Stimulated activated CD8-positive, alpha-beta memory T cell treated with anti-CD3 and anti-CD28 coated beads, Interleukin-15, amount 100 ng/mL, for 24 hours (primary cell): ENCODE measurements at places on chromosomes 2 and 18.

GRCh38 chr2:46917628-46918027, 2.0 kb upstream of the MCFD2 start:
- DNase-seq: no peak

DNA sequence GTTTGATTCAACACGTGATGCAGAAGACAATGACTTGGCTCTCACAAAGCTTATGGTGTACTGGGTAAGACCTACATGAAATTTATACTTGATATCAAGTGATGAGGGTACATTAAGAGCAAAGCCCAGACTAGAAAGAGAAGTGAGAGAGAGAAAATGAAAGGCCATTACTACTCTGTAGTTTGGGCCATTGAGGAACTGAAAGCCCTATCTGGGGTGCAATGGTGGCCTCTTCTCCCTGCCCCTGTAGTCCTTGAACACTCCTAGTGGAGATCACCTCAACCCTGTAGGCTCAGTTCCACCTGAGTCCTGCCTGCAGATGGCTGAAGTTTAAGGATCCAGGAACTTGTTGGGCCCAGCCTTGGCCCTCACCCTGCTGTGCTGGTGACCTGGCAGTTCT, 569.8 kb upstream of the MEX3C start:
- no peak for DNase-seq

DNA sequence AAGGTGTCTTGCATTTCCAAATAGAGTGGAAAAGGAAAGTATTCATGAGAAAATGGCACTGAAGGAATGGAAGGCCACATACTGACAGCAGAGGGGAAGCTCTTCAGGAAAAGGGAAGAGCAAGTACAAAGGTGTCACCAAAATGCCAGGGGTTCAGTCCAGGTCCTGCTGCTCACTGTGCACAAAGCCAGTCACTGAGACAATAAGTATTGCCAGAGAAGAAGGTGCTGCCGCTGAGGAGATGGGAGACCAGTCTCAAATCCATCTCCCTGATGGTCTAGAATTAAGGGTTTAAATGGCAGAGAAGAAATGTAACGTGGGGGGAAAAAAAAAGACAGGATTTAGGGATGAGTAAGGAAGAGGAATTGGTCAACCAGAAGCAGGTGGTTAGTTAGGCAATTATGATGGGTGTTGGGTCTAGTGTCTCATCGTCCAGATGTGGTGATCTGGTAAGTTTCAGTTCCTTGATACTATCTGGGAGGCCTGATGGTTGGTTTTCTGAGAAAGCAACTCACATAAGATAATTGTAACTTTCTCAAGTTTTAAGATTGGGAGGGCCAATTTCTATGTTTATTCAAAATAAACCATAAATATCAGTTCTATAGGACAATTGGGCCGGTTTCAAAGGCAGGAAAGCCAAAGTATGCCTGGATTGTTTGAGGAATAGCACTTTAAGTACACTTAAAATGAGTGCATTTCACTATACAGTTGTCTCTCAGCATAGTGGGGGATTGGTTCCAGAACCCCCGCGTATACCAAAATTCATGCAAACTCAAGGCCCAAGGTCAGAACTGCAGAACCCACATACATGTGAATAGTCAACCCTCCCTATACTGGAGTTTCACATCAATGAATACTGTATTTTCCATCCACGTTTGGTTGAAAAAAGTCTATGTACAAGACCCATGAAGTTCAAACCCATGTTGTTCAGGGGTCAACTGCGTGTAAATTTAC, 109.1 kb upstream of the DNAJC10 start:
- DNase-seq: no peak

GRCh38 chr2:55045780-55046179, 4.5 kb downstream of the RTN4 start:
- no peak for DNase-seq

DNA sequence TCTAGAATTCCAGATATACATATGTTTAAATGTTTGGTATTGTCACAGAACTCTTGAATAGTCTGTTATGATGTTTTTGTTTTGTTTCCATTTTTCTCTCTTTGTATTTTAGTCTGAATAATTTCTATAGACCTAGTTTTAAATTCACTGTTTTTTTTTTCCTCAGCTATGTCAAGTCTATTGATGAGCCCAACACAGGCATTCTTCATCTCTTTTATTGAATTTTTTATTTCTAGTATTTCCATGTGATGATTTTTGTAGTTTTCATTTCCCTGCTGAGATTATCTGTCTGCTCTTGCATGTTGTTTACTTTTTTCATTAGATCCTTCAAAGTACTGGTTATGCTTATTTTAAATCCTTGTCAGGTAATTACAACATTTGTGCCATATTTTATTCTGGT, 254.7 kb downstream of the C1D start:
- DNase-seq: no peak

- no peak for DNase-seq
These were observed 19.5 kb downstream of the EMX1 start for GRCh38 chr2:72936660-72937355.

DNA sequence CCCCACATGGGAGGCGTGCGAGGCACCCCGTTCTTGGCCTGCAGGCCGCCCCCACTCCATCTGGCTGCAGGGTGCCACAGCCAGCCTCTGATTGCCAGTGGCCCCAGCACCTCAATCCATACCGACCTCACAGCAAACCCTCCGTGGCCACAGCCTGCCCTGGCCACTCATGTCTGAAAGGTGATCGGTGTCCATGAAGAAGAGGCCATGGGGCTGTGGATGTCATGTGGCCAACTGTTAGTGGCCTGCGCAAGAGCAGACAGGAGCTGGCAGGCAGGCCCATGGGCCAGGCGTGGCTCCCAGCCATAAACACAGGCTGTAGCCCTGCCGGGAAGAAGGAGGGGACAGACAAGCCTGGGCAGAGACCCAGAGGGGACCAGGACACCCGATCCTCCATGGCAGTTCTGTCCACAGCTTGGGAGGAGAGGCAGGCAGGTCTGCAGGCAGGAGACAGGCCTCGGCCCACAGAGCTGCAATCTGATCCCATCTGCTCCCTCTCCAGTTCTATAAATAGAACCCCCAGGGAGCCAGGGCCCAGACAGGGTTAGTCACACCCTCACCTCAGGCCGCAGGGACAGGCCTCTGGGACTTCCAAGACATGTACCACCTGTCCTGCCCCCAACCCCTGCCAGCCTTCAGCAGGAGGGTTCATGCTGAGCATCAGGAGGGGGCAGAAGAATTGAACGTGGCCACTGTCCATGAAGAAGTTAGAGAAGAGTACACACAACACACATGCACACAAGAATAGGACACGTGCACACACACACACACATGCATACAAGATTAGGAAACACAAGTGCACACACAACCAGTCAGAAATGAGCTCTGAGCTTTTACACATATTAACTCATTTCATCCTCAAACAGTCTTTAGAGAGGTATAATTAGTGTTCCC, 16.9 kb downstream of the STEAP3 start:
- no peak for DNase-seq

DNA sequence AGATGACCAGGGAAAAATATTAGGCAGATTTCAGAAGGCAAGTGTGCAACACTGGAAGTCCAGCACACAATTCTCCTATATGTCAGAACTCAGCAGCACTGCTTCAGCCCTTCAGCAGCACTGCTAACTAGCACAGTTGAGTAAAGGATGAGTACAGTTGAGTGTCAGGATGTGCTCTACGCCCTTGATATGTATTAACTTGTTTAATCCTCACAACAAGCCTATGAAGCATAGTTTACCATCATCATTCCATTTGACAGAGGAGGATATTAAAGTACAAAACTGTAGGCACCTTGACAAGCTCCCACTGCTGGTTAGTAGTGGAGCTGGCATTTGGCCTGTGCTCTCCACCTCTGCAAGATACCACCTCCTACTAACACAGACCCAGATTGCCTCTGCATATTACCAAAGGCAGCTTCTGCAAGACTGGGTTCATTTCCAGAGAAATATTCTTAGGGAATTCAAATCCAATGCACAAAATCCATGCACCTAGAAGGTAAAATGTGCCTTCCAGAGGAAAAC, 230.8 kb downstream of the ANAPC1 start:
- no peak for DNase-seq

GRCh38 chr2:224127871-224128501, 88.9 kb upstream of the SERPINE2 start:
- no peak for DNase-seq

- DNase-seq: no peak
These were observed 98.6 kb upstream of the KLF7 start for GRCh38 chr2:207264310-207264709.

DNA sequence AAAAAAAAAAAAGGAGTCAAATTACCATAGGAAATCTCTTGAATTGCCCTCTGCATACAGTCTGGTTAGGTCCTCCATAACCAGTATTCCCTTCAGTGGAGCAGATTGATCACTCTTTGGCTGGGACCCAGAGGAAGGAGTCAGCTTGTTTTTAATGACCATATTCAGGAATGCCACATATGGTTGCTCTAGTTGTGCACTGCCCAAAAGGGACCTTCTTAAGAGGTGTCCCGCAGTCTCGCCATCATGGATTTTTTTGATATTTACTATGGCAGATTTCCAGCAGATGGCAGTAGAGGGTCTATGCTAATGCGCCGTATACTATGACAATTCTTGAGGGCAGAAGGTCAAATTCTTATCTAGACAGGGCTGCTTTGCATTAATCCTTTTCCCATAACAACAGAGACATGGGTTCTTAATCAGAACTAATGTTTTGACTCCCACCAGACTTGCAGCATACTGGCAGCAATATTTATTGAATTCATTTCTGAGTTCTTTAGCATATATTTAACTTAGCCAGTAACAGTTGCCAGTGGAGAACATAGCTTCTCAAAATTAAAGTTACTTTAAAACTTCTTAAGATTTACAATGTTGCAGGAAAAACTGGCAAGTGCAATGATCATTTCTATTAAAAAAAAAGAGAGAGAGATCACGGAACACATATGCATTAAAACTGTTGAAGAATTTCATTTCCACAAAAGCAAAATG, 31.8 kb upstream of the INPP4A start:
- DNase-seq: peak; percentile 13

GRCh38 chr2:24970483-24971285, 1.1 kb downstream of the DNAJC27 start:
- no peak for DNase-seq

DNA sequence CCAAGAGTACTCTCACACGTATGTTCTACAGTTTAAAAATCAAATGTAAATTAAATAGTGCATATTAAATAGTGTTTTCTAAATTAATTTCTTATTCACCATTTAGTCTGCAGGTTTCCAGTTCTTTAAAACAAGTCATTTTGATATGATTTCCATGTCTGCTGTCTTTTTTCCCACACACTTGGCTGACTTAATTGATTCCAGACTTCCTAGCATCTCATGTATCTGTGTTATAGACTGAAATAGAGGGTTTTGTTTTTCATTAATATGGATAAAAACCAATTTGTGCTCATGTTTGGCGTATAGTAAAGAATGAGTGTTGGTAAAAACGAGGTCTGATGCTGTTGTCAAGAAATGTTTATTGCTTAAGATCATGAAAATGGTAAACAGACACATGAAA, 104.3 kb downstream of the SRBD1 start:
- DNase-seq: no peak

GRCh38 chr2:78145395-78145996, 623.3 kb upstream of the LRRTM4 start:
- no peak for DNase-seq

- no peak for DNase-seq
These were observed 97.2 kb downstream of the MYO5B start for GRCh38 chr18:50097702-50098101.

GRCh38 chr2:117980783-117981676, 32.8 kb downstream of the CCDC93 start:
- no peak for DNase-seq

DNA sequence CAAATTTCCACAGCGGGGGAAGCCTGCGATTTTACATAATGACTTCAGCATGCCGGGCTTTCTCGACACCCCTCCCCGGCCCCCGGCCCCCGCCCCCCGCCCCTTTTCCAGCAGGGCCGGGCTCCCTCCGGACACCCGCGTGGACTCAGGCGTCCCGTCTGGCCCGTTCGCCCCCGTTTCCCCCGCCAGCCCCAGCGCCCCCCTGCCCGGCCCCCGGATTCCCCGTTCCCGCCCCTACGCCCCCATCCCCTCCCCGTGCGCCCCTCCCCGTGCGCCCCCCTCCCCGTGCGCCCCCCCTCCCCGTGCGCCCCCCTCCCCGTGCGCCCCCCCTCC, 456 bp upstream of the NFATC1 start:
- no peak for DNase-seq

DNA sequence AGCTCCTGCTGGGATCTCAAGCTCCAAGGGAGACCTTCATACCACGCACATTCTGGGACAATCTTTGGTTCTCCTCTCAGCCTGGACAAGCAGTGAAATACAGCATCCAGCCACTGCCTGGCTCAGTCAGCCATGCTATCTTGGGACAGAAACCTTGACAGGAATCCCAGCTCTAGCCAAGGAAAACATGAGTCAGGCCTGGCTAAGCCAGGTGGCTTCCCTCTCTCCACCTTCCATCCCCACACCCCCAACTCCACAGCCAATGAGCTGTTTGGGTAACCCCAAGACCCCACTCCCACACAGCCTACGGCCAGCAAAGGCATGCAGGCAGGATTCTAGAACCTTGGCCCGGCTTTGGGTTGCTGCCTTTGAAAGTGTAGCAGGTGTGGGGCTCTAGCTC, 64.9 kb downstream of the MCFD2 start:
- DNase-seq: no peak

GRCh38 chr18:27750923-27751322, 426.0 kb downstream of the CDH2 start:
- DNase-seq: no peak

GRCh38 chr2:6773007-6773693, 92.6 kb downstream of the CMPK2 start:
- DNase-seq: peak; percentile 74

- DNase-seq: no peak
These were observed 91.0 kb downstream of the SPTBN1 start for GRCh38 chr2:54546923-54547720.

DNA sequence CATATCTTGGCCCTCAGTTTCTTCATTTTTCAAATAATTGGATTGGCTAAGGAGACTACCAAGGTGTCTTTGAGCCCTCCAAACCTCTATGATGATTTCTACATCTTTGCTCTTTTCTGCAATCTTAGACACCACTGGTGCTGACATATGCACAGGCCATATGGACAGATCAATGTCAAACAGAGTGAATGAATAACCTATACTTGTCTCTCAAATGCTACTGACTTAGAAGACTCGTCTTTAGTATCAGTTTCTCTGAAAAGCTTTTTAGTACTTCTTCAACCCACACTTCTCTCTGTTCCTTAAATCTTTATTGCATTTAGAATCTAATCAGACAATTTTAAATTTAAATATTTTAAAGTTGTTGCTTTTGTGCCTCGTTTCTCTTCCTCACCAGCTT, 258.2 kb downstream of the LTBP1 start:
- DNase-seq: no peak

- DNase-seq: no peak
These were observed 25.6 kb upstream of the PRLH start for GRCh38 chr2:237540823-237541222.

DNA sequence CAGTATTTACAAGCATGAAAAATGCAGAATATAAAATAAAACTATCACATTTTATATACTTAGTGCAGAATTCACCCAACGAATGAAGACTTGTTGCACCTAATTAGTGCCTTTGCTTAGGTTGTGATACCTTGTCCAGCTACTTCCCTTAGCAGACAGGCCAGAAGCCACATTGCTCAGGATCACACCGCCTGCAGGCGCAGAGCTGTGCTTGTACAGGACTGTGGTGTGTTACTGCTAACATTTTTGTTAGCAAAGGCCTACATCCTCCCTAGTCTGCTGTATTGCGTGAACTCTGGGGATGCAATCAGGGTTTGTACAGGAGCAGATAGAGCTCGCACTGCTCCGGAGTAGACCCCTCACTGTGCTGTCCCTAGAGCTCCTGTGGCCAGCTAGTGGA, 336.9 kb downstream of the CBLN2 start:
- no peak for DNase-seq
